ENCODE measurements at places on chromosomes 2 and 18. TPM values are rescaled to one million over a fixed set of nuclear protein-coding genes. Genes with fewer than 3 reads are reported as not detected.

LIPG gene
- 0.19 TPM for total RNA-seq

DYNAP gene
- not detected for total RNA-seq

FOXD4L1 gene
- 0.40 TPM for total RNA-seq

PTPRN gene
- 1.9 TPM for total RNA-seq

SERPINB10 gene
- not detected for total RNA-seq

FEZ2 gene
- 43.7 TPM for total RNA-seq

NCL gene
- 767 TPM for total RNA-seq

LRRC30 gene
- not detected for total RNA-seq

PDCD1 gene
- not detected for total RNA-seq

REG3A gene
- total RNA-seq: not detected

MYCN gene
- not detected for total RNA-seq

MSTN gene
- not detected for total RNA-seq

RAB6C gene
- not detected for total RNA-seq

TMEM200C gene
- not detected for total RNA-seq

TLX2 gene
- total RNA-seq: 0.44 TPM

FAP gene
- total RNA-seq: 0.16 TPM

DNAH7 gene
- 0.84 TPM for total RNA-seq

DSG4 gene
- not detected for total RNA-seq

APOB gene
- not detected for total RNA-seq

SLC9A4 gene
- not detected for total RNA-seq

AP1S3 gene
- 34.1 TPM for total RNA-seq

PRSS56 gene
- total RNA-seq: 0.14 TPM

ZCCHC2 gene
- 7.9 TPM for total RNA-seq

PROKR1 gene
- total RNA-seq: not detected

COLEC12 gene
- 0.08 TPM for total RNA-seq

EMILIN1 gene
- 0.48 TPM for total RNA-seq

KRTCAP3 gene
- 0.76 TPM for total RNA-seq

IL1R1 gene
- total RNA-seq: 40.2 TPM

SERPINB3 gene
- total RNA-seq: 0.12 TPM

SETBP1 gene
- total RNA-seq: 0.51 TPM

RNU2-63P gene
- not detected for total RNA-seq

PDE1A gene
- total RNA-seq: 0.16 TPM

CHRNG gene
- not detected for total RNA-seq

PIEZO2 gene
- 0.51 TPM for total RNA-seq
